DMS 273 treated with DMSO at 0.1 percent for 48 hours (cell line): ENCODE measurements at places on chromosomes 11 and 22.

DNA sequence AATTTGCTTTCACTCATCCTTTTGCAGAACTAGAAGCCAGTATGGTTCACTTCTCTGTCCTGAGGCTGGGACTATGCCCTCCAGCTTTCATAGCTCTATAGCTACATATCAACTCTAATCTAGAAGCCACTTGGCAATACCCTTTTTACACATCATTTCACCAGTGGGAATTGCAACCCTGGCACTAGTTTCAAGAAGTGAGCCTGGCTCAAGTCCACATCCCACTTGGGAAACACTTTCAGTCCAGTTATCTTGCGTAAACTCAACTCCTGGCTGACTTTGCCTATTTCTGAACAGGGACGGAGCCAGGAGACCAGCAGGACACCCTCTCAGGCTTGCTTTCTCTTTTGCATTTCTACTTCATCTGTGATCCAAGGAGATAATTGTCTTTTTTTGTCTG is 19.9 kb upstream of the FAT3 start:
- DNase-seq, result no peak

DNA sequence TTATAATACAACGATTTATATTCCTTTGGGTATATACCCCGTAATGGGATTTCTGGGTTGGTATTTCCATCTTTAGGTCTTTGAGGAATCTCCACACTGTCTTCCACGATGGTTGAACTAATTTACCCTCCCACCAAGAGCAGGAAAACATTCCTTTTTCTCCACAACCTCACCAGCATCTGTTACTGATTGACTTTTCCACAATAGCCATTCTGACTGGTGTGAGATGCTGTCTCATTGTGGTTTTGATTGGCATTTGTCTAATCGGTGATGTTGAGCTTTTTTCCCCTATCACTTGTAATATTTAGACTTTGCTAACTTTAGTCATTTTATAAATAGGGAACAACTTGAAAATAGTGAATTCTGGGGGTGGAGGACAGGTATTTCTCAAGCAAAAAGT is 58.1 kb downstream of the PPFIA1 start:
- DNase-seq, result no peak

GRCh38 chr11:17596310-17596669 is 49.2 kb downstream of the OTOG start:
- DNase-seq, result no peak

DNA sequence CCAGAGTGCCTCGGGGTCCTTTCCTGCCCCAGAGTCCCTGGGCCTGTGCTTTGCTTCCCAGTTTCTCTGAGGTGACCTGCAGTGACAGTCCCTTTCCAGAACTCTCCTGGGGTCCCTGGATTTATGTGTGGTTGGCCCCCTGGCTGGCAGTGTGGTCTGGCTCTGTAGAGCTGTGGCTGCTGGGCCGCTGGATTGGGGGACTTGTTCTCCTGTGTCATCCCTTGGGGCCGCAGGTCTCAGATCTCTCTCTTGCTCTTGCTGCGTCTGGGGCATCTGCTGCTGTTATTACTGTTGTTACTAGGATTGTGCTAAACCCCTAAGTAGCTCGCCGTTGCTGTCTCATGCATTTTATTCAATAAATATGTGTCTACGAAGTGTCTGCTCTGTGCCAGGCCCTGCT is 31.9 kb downstream of the FAM83F start:
- no peak for DNase-seq

DNA sequence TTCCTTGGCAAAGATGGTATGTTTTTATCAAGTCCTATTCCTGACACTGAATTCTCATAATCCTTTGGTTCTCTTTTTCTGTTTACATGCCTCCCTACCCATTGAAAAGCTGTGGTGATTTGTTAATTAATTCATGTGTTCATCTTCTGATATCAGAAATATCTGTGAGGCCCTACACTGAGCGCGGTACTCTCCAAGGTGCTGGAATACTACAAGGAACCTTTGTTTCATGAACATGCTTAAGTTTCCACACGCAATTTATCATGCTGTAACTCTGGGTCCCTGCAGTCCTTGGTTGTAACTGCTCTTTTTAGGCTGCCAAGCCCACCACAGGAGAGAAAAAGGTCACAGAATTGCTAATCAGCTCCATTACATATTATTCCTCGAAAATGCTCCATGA is 331.8 kb downstream of the FAT3 start:
- no peak for DNase-seq

- DNase-seq, result no peak
Observed at GRCh38 chr11:56659755-56660154, 3.7 kb upstream of the OR5AR1 start.

DNA sequence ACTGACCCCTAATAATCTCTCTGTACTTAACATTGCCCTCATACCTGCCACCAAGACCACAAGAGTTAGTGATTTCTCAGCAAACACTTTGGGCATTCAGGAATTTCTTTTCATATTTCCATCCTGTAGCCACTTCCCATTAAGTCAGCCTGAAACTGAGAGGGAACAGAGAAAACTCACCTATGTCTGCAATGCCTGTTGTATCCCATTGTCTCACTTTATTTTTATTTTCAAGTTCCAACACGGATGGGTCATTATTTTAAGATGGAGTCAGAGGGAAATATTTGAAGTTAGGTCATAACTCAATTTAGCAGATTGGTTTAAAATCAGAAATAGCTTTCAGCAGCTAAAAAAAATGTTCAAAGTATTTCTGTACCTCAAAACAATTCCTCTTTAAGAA is 937.8 kb upstream of the CHORDC1 start:
- no peak for DNase-seq

GRCh38 chr11:61773356-61773755 is 19.0 kb downstream of the TMEM258 start:
- DNase-seq, result no peak
